ENCODE measurements at places on chromosomes 12 and 14.

DNA sequence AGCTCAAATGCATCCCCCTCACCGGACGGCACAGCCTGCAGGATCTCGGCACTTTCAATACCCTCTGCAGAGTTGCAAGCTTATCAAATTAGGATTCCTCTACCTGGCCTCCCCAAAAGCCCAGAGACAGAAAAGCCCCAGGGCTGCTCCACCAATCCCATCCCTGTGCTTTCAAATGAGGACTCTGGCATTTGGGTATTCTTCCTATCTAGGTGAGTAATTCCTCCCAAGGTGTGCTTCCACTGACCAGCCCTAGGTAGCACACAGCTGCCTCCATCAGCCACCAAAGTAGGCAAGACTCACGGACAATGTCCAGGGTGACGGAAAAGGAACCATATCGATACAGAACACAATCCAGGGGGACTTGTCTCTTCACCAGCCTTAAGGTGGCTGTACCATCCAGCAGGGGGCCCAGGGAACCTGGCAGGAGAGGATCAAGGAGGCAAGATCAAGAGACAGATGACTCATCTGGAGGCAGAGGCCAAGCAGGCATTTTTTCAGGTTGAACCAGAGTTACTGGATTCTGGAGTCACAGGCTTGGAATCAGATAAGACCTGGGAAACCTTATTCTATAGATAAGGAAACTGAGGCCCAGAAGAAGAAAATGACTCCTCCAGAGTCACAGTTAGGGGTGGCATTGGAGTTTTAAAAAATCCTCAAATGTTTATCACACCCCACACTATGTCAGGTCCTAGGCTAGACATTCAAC, 9.9 kb downstream of the PMEL start:
- peak; percentile 78 for DNase-seq

DNA sequence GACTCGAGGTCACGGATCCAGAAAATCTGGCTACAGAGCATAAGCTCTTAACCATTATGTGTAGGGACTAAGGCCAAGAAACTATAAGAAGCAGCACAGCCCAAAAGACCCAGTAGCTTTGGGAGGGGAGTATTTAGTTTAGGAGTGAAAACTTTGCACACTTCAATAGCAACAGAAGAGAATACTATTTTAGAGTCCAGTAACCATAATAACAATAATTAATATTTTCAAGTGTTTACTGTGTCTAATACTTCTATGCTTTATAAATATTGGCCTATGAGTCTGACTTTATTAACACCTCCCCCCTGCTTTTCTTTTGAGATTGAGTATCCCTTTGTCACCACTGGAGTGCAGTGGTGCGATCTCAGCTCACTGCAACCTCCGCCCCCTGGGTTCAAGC, 82.8 kb downstream of the SUDS3 start:
- no peak for DNase-seq

DNA sequence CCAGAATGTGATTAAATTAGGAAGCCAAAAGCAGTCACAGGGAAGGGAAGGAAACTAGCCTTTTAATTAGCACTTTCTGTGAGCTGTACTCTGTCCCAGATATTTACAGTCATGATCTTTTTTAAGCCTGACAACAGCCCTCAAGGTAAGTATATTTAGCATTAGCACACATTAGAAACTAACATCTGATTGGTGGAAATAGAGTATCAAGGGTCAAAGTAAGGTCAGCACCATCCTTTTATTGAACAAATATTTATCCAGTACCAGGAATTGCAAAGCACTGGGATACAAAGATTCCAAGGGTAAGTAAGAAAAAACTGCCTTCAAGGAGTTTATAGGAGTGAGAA, 28.2 kb downstream of the RPGRIP1 start:
- DNase-seq = no peak

DNA sequence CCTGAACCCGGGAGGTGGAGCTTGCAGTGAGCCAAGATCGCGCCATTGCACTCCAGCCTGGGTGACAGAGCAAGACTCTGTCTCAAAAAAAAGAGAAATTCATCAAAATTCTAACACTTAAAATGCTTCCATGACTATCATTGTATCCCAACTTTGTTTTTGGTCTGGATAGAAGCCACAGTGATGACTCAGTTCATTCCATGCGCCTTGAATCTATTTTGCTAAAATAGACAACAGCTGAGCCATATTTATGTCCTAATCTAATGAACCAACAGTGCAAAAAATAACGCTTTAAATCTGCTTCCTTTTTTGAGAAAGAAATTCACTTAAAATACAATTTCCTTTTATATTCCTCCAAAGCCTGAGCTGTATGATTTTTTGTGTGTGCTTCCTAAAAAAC, 23.2 kb upstream of the BICD1 start:
- DNase-seq = no peak

DNA sequence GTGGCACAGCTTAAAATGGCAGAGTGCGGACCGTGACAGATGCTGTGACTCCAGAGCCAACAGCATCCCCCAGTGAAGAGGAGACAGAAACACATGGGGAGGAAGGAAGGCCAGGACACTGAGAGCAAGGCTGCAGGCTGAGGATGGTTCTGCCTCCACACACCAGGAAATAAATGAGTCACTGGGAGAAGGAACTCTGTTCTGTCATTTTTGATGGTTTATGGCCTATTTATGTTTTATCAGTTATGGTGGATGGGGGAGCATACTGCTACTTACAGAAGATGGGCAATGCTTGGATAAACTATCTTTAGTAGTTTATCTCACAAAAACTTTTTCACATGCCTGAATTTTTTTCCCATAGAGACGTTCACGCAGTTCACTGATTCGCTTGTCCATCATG, 33.8 kb downstream of the ZFYVE21 start:
- no peak for DNase-seq

DNA sequence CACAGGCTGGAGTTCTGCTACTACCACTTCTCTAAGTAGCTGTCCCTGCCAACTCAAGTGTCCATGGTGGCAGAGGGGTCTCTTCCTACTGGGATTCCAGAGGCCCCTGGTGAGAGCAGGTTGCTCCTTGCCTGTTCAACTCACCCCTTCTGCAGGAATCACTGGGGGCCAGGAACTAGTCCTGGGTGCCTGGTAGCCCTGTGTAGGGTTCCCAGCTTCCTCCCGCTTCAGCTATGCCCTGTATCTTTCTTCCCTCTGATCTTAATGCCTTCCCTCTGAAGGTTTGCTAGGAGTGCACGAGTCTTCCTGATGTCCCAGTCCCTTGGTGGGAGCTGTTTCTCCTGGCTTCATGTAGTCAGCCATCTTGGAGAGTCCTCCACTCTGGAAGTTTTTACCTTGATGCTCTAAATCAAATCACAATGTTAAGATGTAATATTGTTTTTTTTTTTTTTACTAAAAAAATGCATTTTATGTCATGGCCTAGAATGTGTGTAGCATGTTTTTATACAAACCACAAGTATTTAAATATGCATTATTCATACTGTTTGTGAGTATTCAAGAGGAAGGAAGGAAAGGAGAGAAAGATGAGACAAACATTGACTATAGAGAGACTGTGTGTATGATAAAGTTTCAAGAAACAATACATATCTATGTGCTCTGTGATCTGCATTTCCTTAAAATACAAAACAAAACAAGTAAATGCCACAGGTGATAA, 54.7 kb downstream of the FRS2 start:
- DNase-seq = no peak

- no peak for DNase-seq
Observed at GRCh38 chr12:20588042-20588441, 107.1 kb upstream of the SLCO1C1 start.

DNA sequence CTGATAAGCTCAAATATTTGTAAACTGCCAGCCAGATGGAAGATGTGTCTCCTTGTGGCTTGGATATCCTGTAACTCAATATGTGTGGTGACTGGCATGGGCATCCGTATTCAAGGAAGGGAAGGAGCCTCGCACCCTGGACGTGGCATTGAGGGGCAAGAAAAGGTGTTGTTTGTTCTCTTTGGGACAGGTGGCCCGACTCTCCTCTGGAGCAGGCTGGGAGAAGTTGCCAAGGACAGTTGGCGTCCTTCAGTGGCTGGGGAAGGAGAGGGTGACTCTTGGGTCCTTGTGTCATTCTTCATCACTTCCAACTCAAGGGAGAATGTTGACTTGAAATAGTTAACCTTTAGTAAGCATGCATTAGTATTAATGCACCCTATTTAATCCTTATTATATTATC, 39.6 kb downstream of the CACNA1C start:
- no peak for DNase-seq

GRCh38 chr12:89732522-89732921, 23.9 kb upstream of the ATP2B1 start:
- DNase-seq = no peak

DNA sequence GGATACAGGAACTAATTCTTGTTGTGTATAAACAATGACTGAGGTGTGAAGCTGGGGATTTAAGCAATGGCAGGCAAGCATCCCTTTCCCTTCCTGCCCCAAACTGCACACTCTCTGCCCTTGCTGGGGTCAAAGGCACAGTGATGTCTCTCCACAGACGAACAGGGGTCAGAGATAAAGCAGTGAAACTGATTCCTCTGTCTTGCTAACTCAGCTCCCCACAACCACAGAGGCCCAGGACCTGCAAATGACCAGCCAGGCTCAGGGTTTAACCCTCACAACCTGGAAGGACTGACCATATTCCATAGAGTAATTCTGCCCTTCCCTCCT, 67.2 kb downstream of the CCDC88C start:
- no peak for DNase-seq

DNA sequence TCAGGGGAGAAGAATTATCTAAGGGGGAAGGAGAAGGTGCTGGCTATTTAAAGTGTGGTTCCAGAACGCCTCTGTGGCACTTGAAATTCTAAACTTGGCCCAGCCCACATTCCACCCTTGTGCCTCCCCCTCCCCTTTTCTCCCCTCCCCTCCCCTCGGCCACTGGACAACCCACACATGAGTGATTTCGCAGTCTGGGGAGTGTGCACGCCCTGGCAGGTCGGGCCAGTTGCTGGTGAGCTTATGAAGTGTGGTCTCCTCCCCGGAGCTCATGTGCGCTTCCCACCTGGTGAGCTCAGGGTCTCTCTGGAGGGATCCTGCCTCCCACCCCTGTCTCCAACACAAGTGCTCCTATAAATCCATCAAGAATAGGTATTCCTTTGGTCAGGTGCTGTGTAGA, at the start of gene SLC6A13:
Gene SLC6A13 (minus strand): TSS at position 20 of the 400 bp plus-strand sequence. CDS start 2,784 bp downstream, outside the sequence.
- no peak for DNase-seq

DNA sequence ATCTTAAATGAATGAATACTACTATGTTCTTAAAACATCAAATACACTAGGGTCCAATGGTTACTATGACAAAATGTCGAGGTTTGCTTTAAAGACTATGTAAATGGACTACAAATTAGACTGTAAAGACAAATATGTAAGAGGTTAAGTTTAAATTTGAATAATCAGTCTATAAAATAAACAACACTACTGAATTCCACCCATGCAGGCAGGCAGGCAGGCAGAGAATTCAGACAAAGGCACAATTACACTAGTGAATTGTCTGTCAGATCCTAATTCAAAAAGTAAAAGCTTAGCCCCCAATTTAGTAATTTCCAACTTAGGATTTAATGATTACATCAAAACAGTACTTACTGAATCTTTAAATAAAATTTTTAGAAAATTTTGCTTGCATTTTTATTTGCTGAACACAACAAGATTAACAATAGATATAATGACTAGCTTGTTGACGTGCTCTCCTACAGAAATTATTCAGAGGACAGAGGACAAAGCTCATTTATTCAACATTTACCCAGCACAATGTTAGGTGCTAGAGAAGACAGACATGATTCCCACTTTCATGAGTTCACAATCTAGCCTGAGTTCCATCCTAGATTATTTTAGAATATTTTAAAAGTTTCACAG, 97.4 kb downstream of the CDK17 start:
- no peak for DNase-seq
